Thyroid gland (tissue), 4 donors: ENCODE measurements at places on chromosomes 12 and 14.

DNA sequence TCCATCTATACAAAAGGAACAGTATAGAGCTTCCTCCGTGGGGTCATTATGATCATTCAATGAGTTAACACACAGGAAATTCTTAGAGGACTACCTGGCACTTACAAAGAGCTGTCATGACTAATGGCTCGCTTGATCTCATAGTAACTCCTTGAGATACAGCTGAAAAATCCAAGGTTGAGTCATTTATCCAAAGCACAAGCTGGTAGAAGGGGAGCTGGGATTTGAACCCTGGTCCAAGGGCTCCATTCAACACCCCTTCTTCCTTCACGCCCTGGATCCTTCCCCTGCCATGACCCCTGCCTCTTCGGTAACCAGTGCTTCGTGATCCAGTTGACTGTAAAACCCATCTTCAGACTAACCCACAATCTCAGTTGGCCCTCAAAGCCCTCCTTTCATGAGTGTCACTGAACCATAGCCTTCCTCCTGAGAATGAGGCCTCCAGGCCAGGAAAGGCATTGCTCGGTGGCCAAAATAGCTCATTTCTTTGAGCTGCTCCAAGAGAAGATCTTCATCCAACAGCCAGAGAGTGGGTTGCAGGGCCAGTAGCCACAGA, 7.8 kb downstream of the ZFP36L1 start:
- DNase-seq = no peak

- no peak for DNase-seq
Observed at GRCh38 chr12:3083921-3084347, 6.8 kb downstream of the TSPAN9 start.

GRCh38 chr12:6652391-6652790, 5.2 kb upstream of the ACRBP start:
- no peak for DNase-seq

GRCh38 chr14:101151226-101151926, 247.9 kb upstream of the RTL1 start:
- no peak for DNase-seq

GRCh38 chr14:40368314-40368713, 936.1 kb upstream of the FBXO33 start:
- DNase-seq = no peak
